ENCODE measurements at places on chromosomes 3 and 15. TPM values are rescaled to one million over a fixed set of nuclear protein-coding genes. Genes with fewer than 3 reads are reported as not detected.

The SERPINI2 gene
- total RNA-seq = not detected

The HTR3E gene
- total RNA-seq = not detected

The GOLGA6B gene
- total RNA-seq = not detected

The NOP10 gene
- 277 TPM for total RNA-seq

The FETUB gene
- total RNA-seq = not detected

The CCDC13 gene
- 0.19 TPM for total RNA-seq

The GOLGA8H gene
- 0.08 TPM for total RNA-seq

The HYKK gene
- total RNA-seq = 4.1 TPM

The SLC35A5 gene
- total RNA-seq = 27.2 TPM

The HHLA2 gene
- not detected for total RNA-seq

The APOD gene
- total RNA-seq = 0.23 TPM

The OR5K2 gene
- total RNA-seq = not detected

The RTP3 gene
- total RNA-seq = not detected

The STRIT1 gene
- total RNA-seq = not detected

The FBLN2 gene
- total RNA-seq = 0.86 TPM

The SPSB4 gene
- total RNA-seq = 0.04 TPM

The CPN2 gene
- not detected for total RNA-seq

The CFAP20DC gene
- total RNA-seq = 10.0 TPM

The TGM5 gene
- 0.16 TPM for total RNA-seq

The MUC4 gene
- not detected for total RNA-seq

The FBXW12 gene
- total RNA-seq = not detected

The SLC30A4 gene
- 1.7 TPM for total RNA-seq

The PRRT3 gene
- total RNA-seq = 1.1 TPM

The TRPM1 gene
- not detected for total RNA-seq

The KBTBD13 gene
- not detected for total RNA-seq

The FOXB1 gene
- not detected for total RNA-seq

The SPG11 gene
- total RNA-seq = 46.5 TPM

The GTF2A2 gene
- total RNA-seq = 53.7 TPM

The INKA1 gene
- total RNA-seq = 26.6 TPM

The CCR3 gene
- not detected for total RNA-seq

The GABRA5 gene
- total RNA-seq = not detected

The HRH1 gene
- total RNA-seq = 9.4 TPM

The EFCAB12 gene
- total RNA-seq = not detected

The ITIH4 gene
- total RNA-seq = 1.7 TPM

The FILIP1L gene
- total RNA-seq = 8.0 TPM

The GRAMD1C gene
- total RNA-seq = 2.6 TPM

The CKMT1B gene
- total RNA-seq = 87.1 TPM

The PPP1R14D gene
- not detected for total RNA-seq

The RASGRP1 gene
- total RNA-seq = not detected

The CNTN3 gene
- total RNA-seq = 1.9 TPM

The MESP2 gene
- total RNA-seq = 1.7 TPM

The CACNA2D3 gene
- total RNA-seq = not detected

The PLXNB1 gene
- 84.9 TPM for total RNA-seq

The WDR49 gene
- total RNA-seq = not detected

The EPHB3 gene
- 6.7 TPM for total RNA-seq

The ALCAM gene
- 50.4 TPM for total RNA-seq

The BFSP2 gene
- total RNA-seq = not detected

The PSMA4 gene
- total RNA-seq = 199 TPM

The ARGFX gene
- total RNA-seq = not detected

The SCN11A gene
- not detected for total RNA-seq

The ENTPD3 gene
- total RNA-seq = 12.2 TPM

The GOLGA8J gene
- not detected for total RNA-seq

The FGD5 gene
- not detected for total RNA-seq

The PPARG gene
- 0.39 TPM for total RNA-seq

The PCSK6 gene
- total RNA-seq = 2.1 TPM

The GPR156 gene
- not detected for total RNA-seq

The KPNA1 gene
- total RNA-seq = 24.9 TPM

The CTDSPL gene
- 39.4 TPM for total RNA-seq
